Fibroblast of the aortic adventitia (primary cell): ENCODE measurements at places on chromosomes 7 and 10. TPM values are rescaled to one million over a fixed set of nuclear protein-coding genes. Genes with fewer than 3 reads are reported as not detected.
A peak's percentile ranks its signal among the peaks of the same experiment; 100 is the strongest.

Gene SPDYE16
- total RNA-seq, result 0.09 and 0.33 TPM in 2 replicates

GRCh38 chr7:85104432-85105205 lies 82.2 kb downstream of the SEMA3D start:
- peak; percentile 83 for DNase-seq

DNA sequence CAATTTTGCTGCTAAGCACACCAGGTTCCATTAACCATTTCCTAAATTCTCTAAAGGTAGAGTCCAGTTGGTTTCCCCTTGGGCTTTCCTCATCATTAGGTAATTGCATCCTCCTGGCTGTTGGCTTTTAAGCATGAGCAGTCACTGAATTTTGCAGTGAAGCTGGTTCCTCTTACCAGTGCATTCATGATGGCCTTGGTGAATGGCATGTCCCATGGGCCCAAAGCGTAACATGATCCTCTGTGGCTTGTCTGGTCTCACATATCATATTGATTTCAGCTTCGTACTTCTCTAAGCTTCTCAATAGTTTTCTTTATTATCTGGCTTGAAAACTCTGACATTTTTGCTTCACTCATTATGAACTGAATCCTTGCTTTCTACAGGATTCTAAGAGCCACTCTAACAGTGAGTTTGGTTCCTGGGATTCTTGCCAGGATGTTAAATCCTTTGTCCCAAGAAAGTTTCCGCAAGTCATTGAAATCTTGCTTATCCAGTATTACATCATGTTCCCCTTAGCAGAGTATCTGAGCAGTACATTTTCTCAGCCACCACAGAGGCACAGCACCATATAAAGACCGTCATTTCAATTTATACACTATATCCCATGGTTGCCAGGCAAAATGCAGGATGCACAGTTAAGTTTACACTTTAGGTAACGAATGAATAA lies 134.2 kb downstream of the PTN start:
- DNase-seq, result peak; percentile 45

Gene C7orf25
- 10.8 and 11.3 TPM in 2 replicates for total RNA-seq

Gene ZNF853
- 0.54 and 1.6 TPM in 2 replicates for total RNA-seq

DNA sequence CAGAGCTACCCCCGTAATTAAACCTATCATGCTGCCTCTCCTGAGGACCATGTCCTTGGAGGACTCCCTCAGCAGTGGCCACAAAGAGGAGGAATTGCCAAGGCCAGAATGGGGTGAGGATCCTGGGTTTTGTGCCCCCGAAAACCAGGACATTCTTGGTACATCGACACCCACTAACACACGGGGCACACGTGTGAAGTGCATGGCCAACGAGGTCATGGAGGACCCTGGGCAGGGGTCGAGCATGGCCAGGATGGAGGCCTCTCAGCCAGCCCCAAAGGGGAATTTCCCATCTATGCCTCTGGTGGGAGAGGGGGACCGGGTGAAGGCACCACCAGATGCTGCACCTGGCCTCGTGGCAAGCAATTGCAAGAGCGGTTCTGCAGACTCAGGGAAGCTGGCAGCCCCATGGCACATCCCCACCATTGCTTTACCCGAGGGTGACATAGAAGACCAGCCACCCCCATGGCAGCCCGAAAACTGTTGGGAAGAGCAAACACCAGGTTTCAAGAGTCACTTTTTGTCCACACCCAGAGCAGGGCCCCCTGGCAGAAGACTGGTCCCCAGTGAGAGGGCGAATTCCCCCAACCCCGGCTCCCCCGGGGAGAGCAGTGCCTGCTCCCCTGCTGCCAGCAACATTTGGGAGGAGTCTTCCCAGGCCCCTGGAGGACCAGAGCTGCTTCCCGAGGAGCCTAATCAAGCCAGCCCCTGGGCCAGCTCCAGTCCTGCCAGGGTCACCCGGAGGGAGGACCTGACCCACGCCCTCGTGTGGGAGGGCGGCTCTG lies 26.4 kb downstream of the C10orf71 start:
- DNase-seq, result no peak

- no peak for DNase-seq
These were observed 47.7 kb upstream of the ZNF800 start for GRCh38 chr7:127440206-127440605.

DNA sequence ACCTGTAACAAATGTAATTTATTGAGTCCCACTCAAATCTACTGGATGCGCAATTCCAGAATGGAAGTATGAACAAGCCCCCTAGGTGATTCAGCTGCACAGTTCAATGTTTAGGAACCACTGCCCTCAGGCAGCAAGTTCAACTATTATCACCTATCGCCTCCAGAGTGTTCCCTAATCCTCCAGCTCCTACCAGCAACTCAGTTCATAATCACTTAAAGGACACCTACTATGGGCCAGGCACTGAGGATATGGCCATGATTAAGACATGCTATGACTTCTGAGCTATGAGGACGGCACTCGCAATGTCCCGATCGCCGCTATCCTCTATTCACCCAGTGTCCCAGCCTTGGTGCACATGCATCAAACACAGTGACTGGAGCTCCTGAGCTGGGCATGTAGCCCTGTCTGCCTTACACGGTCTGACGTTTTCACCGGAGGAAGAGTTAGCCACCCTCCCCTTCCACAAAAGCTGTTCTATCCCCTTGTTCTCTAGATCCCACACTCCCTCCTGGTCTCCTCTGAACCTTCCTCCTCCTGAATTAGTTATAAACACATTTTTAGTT lies 22.3 kb downstream of the RHEB start:
- DNase-seq, result no peak

DNA sequence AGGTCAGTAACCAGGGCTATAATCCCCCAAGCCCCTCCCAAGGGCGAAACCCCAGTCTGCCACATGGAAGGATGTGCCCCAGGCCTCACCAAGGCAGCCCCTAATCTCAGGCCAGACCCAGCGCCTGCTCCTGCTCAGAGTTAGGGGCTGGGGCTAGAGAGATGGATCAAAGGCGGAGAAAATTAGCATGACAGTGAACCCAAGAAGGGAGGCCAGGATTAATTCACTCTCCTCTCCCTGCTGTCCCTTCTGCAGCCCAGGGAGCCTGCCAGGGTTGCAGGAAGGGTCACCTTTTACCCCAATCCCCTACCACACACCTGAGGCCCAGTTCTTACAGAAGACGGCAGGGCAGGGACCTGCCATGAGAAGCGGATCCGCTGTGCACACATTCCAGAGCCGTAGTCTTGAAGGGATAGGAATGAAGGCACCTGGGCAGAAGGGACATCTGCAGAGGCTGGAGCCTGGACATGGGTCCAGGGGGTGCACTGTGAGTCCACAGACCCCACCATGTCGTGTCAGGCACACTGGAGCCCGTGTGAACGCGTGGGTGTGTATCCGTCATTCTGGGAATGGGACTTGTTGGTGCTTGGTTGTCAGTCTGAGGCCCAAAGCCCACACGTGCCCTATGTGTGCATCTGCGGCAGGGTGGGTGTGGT lies 11.9 kb upstream of the ZMIZ1 start:
- no peak for DNase-seq

DNA sequence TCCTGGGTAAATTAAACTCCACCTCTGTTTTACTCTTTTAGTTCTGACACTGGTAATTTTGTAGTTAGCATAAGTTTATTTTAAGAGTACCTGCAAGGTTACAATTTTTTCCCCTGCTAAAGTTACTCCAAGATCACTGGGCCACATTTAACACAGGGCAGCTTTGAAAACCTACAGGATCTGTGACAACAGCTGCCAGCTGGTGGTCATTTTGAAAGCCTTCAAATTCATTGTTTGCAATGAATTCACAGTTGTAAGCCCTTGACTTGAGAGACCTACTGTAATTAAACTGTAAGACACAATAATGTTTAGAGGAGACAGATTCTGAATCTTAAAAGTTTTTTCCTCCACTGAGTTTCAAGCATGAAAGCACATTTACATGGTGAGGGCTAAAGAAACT lies 129.6 kb downstream of the CNOT4 start:
- DNase-seq, result no peak

Gene TNKS2
- total RNA-seq, result 41.5 and 51.2 TPM in 2 replicates

- no peak for DNase-seq
These were observed 14.5 kb upstream of the VCL start for GRCh38 chr10:73983096-73984047.

- no peak for DNase-seq
These were observed 157.1 kb downstream of the CRPPA start for GRCh38 chr7:16264036-16264819.
